Kidney (tissue), 22 donors: ENCODE measurements at places on chromosomes 7 and 10.

DNA sequence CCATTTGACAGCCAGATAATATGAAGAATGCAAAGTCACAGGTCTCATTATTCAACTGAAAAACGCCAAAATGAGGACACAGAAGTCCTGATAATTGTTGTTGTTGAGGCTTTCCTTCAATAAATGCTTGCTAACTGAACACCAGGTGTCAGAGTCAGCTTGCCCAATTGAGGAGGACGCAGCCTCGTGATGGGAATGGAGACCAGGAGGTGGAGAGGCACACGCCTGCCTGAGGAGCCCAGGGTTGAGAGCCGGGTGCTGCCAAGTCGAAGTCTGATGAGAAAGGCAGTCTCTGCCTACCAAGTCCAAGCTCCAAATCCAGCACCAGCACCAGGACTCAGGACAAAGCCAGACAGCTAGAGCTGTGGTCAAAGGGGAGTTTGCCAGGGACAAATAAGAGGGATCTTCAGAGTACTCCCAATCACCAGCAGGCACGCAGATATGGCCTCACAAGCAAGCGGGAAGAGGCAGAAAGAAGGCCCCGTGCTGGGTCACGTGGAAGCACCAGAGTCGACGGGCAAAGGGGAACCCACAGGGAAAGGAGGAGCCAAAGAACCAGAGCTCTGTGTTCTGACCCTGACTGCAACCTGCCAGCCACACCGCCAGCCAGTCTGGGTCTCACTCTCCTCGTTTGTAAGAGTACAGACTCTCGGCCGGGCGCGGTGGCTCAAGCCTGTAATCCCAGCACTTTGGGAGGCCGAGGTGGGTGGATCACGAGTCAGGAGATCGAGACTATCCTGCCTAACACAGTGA lies 47.6 kb downstream of the VOPP1 start:
- H3K4me3 ChIP-seq: no peak overlapping the region
- DNase-seq: no peak
- H3K27me3 ChIP-seq: no peaks in the 10 kb centered on the region
- no peaks in the 10 kb centered on the region for H3K36me3 ChIP-seq
- H3K4me1 ChIP-seq: no peaks in the 10 kb centered on the region
- H3K27ac ChIP-seq: no peak overlapping the region

DNA sequence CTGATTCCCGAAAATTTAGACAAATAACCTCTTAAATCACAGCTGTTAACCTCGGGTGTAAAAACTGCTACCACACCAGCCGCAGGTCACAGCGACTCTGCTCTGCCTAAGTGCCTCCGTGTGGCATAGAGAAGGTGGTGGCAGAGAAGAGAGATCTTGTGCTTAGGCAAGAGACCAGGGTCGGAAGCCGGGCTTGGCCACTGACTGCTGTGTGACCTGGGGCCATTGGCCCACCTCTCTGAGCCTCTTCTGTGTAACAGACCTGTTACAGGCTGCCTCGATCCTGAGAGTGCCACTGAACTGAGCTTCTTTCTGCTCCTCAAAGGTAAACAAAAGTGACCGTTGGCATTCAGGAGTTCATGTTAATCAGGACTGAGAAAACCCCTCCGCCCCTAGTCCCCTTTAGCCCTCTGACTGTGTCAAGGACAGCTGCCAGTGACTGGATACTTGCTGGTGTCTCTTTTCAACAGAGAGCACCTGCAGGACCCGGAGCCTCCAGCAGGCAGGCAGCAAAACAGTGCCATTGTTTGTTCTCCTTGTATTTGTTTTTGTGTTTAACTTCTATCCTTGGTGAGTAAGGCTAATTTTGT lies 36.5 kb downstream of the ZMIZ1 start:
- no peaks in the 10 kb centered on the region for H3K27me3 ChIP-seq
- DNase-seq: peak; percentile 67
- H3K27ac ChIP-seq: peak overlapping the region; percentile 47
- peaks cover 3% of the 10 kb centered on the region for H3K4me1 ChIP-seq

GRCh38 chr7:149379625-149380024 lies 81.2 kb downstream of the ZNF777 start:
- H3K4me3 ChIP-seq: no peak overlapping the region
- H3K4me1 ChIP-seq: no peaks in the 10 kb centered on the region
- no peak for DNase-seq
- H3K27ac ChIP-seq: no peak overlapping the region
- no peaks in the 10 kb centered on the region for H3K27me3 ChIP-seq
- no peaks in the 10 kb centered on the region for H3K36me3 ChIP-seq

DNA sequence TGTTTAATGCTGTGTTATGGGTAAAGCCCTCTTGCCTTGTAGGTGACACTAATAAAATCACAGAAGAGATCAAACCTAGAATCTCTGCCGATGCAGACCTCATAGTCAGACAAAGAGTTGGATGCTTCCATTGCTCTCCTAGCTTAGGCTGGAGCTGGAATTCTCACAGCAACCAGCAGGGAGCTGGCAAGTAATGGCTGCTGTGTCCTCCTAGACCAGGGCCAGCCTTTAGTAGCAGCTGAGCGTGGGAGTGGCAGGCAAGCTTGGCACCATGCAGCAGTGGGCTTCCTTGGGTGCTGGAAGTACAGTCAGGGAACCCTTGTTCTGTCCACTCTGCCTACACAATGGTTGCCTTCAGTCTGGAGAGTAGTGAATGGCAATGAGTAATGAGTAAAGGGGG lies 598.3 kb upstream of the GALNT17 start:
- no peak overlapping the region for H3K4me3 ChIP-seq
- no peaks in the 10 kb centered on the region for H3K4me1 ChIP-seq
- no peak for DNase-seq
- H3K27ac ChIP-seq: no peak overlapping the region
- no peaks in the 10 kb centered on the region for H3K27me3 ChIP-seq

GRCh38 chr7:5564894-5565293 lies 141.3 kb upstream of the TNRC18 start:
- DNase-seq: peak; percentile 34
- no peaks in the 10 kb centered on the region for H3K27me3 ChIP-seq
- no peak overlapping the region for H3K27ac ChIP-seq
